Kidney glomerular epithelial cell (primary cell): ENCODE measurements at places on chromosomes 5 and 9.

- no peak for DNase-seq
These were observed 176.9 kb downstream of the RGS3 start for GRCh38 chr9:113640418-113640817.

GRCh38 chr9:20805766-20806165 lies 121.7 kb downstream of the FOCAD start:
- DNase-seq = no peak

- DNase-seq = no peak
These were observed 517.5 kb downstream of the EFNA5 start for GRCh38 chr5:107153283-107153682.

DNA sequence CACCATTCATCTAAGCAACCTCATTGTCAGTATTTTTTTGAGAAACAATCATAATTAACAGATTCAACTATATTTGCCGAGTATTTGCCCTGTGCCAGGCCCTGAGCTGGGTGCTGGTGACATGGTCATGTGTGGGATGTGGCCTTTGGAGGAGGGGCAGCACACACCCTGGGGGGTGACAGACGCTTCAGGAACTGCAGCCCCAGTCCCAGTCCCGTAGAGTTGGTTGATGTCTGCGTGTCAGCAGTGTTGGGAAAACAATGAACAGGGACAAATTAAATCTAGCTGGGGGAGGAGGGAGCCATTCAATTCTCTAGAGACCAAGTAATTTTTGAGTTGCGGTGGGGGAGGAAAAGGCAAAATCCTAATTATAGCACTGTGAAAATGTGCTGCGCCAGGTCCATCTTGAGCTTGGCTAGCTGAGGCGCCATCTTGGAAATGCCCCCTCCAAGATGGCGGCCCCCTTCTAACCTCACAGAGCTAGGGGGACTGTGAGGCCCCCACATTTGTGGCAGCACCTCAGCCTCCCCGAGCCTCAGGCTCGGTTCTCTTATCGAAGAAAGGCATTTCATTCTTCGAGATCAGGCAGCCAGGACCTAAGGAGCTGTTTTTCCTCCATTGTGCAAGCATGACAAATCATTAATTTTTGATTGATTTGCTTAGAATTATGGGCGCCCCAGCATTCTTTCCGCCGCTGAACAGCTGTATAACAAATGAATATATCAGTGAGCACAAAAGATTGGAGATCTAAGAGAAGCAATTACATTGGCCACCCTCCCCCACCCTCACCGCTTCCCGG lies 87.8 kb downstream of the ZNF618 start:
- no peak for DNase-seq

GRCh38 chr5:38695021-38695958 lies 138.8 kb upstream of the LIFR start:
- DNase-seq = peak; percentile 22

DNA sequence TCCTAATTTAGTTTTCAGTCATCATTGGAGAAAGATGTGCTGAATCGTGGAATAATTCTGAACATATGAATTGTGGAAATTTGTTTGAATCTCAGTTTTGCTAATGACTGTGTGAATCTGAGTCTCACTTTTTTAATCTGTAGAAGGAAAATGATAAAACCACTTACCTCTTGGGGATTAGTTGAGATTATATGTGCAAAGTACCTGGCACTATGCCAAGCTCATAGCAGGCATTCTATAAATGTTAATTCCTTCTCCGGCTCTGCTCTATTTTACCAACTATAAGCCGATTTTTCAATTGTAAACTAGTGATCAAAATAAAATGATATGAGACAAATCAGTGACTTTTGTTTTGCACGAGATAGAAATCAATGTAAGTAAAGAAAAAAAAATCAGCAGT lies 290.8 kb downstream of the TRPM3 start:
- DNase-seq = no peak

GRCh38 chr9:27194401-27195091 lies 85.5 kb downstream of the TEK start:
- DNase-seq = peak; percentile 42

- DNase-seq = peak; percentile 10
These were observed 41.9 kb downstream of the NACC2 start for GRCh38 chr9:136052991-136053756.

DNA sequence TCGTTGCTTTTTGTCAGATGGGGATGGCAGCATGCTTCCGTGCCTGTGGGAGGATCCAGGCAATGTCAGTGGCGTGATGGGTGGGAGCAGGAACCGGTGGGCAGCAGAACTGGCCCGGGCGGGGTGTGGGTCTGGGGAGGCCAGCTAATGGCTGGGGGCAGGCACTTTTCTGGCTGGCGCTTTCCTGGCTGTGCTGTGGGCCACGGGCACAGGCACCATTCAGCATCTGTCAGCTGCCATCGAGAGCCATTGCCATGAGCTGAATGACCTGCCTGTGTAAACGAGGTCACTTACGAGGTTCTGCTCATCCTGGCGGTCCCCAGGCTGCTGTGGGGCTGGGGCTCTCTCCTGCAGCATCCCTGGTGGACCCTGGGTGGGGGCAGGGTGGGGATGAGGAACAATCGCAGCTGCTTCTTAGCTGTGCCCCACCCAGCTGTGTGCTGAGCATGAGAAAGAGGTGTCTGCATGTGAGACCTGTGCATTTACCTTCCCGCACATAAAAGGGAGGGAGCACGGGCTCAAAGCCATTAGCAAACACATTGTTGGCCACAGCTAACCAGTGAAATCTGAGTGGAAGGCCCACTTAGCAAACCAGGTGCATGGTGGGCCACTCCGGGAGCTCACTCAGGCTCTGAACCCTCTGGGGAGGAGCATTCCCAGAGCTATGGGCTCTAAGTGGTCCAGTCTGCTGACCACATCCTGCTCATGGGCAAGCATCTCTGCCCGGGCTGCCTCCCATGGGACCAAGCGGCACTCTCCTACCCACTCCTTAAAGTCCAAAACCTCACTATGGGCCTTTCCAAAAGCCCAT lies 41.3 kb upstream of the OLFM1 start:
- DNase-seq = no peak

DNA sequence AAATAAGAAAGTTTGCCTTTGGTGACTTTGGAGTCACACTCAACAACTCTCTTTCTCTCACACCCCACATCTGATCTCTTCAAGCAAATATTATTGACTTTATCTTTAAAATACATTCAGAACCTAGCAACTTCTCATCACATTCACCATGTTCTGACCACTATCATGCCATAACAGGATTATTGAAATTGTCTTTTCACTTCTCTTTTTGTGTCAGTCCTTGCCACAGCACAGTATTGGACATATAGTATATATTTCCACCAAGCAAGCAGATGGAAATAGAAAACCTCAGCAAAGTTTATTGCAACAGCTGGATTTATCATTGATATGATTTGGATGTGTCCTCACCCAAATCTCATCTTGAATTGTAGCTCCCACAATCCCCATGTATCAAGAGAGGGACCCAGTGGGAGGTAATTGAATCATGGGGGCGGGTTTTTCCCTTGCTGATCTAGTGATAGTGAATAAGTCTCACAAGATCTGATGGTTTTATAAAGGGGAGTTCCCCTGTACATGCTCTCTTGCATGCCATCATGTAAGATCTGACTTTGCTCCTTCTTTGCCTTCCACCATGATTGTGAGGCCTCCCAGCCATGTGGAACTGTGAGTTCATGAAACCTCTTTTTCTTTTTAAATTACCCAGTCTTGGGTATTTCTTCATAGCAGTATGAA lies 26.9 kb upstream of the ITGA1 start:
- no peak for DNase-seq

DNA sequence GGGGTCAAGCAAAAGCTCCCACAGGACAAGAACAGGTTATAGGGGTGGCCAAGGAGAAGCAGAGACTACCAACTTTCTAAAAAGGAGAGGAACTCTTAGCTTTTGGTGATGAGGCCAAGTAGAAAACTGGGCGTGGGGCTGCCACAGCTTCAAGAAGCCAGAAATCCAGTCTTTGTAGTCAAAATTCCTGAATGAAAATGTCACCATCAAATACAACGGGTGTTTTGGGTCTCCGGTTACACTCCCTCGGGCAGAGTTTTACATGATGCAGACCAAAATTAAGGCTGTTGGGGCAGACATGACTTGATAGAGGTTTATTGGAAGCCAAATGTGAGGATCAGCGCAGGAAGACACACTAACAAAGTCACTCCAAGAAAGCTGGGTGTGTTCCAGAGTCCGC lies 29.4 kb upstream of the N4BP3 start:
- no peak for DNase-seq

DNA sequence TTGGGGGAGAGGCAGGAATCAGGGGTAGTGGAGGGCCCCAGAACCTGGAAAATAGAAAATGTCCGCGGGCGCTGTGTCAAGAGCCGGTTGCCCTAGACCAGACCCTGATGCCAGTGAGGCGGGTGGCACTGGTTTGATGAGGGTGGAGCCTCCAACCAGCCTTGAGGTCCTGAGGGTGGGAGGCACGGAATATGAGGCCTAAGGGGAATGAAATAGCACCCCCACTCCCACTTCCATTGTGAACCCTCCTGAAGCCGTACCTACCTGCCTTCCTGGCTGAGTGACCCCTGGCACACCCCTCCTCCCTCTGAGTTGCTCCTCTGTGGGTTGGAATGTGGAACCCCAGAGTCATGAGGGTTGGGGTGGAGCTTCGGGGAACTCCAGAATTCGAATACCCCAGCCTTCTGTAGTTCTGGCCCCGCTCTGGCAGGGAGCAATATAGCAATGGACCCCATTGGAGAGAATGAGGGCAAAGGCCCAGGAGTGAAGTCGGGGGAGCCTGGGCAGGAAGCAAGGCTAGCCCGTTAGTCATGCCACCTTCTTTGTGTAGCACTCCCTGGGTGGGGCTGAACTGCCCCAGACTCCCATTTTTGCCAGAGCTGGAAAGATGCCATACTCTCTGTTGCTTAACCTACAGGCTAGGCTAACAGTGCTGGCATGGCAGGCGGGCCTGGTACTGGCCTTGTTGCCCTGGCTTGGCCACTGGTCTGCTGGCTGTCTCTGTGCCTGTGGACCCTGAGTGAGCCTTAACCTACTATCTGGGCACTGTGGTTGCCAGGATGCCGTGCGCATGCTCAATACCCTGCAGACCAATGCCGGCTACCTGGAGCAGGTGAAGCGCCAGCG lies 1.0 kb downstream of the FPGS start:
- peak; percentile 63 for DNase-seq

GRCh38 chr5:131384173-131384572 lies 120.3 kb downstream of the CDC42SE2 start:
- no peak for DNase-seq

DNA sequence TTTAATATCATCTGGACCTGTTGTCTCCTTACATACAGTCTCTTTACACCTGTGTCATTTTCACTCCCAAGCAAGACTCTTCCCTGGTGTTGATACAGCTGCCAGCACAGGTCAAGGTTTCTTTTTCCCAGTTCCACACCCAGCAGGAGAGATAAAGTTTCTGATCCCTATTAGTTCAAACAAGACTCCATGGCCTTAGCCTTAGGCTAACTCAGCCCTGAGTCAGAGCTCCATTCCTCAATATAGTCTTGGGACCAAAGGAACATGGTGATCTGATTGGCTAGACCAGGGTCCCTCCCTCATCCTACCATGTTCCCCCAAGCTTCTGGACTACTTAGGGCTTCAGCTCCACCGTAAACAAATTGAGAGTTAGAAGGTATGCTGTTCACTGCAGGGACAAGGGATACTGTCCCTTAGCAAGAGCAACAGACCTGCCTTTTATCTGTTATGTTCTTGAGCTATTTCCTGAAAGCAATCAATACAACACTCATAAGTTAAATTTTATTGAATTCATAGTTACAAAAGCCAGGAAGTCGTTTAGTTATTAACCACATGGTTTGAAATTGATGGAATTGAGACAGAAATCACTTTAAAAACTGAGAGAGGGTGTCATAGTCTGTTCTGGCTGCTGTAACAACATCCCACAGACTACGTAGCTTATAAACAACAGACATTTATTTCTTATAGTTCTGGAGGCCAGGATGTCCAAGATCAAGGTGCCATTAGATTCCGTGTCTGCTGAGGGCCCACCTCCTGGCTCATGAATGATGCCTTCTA lies 20.5 kb downstream of the SLC1A1 start:
- no peak for DNase-seq

GRCh38 chr5:90434116-90434714 lies 24.7 kb upstream of the CETN3 start:
- no peak for DNase-seq

- no peak for DNase-seq
These were observed 24.5 kb downstream of the QRFP start for GRCh38 chr9:130872093-130872492.

DNA sequence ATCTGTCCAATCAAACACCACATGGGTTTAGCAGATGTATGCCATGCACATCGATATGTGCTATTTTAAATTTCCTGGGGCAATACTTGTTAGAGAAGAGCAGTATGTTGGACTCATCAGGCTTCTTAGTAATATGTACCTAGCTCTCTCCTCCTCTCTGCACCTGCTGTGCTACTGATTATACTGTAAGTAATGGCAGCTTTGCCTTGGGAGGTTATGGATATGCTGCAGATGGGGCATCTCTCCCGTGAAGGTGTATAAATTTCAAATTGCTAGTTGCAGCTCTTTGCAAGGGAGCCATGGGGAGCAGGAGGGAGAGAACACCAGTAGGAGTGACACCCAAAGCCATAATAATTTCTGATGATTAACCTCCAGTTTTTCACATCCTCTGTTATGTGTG lies 101.5 kb downstream of the SPATA31D1 start:
- no peak for DNase-seq

- DNase-seq = no peak
These were observed 70.7 kb downstream of the PTCD2 start for GRCh38 chr5:72390836-72391235.

DNA sequence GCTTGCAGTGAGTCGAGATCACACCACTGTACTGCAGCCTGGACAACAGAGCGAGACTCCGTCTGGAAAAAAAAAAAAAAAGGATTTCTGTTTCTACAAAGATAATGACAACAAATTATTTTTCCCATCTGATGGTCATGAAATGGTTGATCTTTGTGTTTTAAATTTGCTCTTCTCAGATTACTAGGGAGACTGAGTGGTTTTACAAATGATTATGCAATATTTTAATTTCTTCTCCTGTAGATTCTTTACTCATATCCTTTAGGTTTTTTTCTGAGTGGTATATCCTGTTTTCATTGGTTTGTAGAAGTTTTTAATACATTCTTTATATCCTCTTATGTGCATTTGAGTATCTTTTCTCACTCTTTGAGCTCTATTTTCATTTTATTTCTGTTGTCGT lies 20.6 kb upstream of the AUH start:
- DNase-seq = no peak

- no peak for DNase-seq
These were observed 312.9 kb downstream of the ADGRV1 start for GRCh38 chr5:90871391-90871991.
